T-helper 2 cell treated with Interferon-gamma antibody and Interleukin-4, amounts not matched to agents 5 μg/mL and 100 μg/mL, for 36 hours (primary cell): ENCODE measurements at places on chromosomes 1 and 21.

- DNase-seq: no peak
These were observed 2.4 kb downstream of the RCAN1 start for GRCh38 chr21:34612557-34612956.

DNA sequence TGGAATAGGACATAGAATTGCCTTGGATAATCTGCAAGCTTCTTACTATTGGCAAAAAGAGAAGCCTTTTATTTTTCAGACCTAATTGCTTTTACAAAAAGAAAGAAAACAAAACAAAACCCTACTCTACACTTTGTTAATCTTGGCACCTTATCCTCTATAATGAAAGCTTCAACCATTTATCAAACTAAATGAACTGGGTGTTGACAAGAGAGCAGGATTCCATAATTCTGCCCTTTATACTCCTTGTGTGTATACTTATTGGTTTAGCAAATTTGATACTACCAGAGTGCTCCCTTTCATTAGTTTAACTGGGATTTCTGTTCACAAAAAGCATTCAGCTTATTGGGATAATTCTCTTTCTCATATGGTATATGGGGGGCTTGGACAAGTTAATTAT is 3.0 kb upstream of the TMCC2 start:
- DNase-seq: no peak

GRCh38 chr1:119783354-119784185 is 14.9 kb upstream of the HMGCS2 start:
- no peak for DNase-seq

- DNase-seq: no peak
These were observed 46.0 kb downstream of the EXO1 start for GRCh38 chr1:241894016-241894415.

DNA sequence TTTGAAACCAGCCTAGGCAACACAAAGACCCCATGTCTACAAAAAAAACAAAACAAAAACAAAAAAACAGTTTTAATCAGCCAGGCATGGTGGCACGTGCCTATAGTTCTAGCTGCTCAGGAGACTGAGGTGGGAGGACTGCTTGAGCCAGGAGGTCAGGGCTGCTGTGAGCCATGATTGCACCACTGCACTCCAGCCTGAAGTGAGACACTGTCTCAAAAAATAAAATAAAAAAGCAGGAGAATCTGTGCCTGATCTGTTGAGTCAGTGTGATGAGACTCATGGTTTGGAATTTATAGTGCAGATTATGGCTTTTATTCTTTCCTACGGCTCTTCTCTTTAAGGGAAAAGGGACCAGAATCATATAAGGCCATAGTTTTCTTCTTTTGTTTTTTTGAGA is 16.5 kb downstream of the TRIT1 start:
- no peak for DNase-seq

GRCh38 chr1:43653339-43653738 is 3.4 kb downstream of the KDM4A start:
- peak; percentile 14 for DNase-seq

DNA sequence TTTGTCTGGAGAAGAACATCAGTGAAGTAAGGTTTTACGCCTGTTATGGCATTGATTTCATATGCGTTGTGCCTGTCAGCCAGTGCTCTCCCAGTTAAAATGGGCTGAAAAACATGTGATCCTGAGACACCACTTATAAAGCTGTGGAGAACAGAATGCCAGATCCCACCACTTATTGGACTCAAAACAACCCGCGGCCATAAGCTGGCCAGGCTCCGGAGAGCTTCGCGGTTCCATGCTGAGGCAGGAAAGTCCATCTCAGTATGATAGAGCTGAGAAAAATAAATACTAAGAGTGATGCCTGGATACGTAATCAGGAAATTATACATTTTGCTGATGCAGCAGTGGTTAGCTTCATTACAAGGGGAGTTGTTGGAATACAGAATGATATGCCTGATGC is 5.1 kb downstream of the APOBEC4 start:
- no peak for DNase-seq

DNA sequence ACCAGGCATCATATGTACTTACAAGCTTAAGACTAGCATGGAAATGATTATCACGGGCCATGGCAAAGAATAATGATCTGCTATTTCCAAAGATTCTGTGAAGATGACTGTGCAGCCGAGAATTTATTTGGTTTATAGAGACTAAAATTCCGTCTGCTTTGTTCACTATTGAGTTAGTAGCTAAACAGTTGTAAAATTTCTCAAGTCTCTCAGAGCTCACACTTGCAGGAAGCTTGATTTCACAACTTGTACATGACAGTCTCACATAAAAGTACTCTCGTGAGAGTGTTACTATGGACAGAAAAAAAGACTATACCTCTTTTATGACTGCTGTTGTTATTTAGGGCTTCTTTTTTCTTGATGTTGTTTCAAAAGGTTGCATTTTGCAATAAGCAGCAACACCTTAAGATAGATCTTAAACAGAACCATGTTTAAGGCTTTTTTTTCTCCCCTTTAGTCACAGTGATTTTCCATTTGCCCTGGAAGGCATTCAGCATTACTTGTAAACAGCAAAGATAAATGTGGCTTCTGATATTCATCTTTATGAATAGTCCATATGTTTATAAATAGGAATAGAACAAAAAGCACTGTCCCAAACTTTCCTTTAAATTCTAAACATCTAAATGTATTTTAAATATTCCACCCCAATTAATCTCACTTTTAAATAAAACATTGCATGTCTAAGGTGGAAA is 24.8 kb downstream of the ST6GALNAC5 start:
- DNase-seq: no peak

DNA sequence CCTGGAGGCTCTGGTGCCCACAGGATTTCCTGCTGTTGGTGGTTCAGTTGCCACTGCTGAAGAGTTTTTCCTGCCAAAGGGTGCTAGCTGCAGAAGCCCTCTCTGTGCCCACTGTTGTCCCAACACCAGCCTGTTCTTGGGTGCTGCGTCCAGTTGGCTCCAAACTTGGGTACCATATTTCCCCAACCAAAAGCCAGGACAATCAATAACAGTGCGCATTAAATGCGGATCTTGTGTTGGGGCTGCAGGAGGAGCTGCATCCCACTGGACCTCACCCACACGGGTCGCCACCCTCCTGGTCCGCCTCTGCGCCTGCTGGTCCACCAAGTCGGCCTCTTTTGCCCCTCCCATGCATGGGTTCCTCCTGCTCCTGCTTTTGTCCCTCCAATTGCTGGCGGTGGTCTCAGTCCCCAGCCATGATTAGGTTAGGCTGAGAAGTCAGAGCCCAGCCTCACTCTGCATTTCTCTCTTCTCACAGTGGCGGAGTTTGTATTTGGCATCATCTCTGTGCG is 9.8 kb downstream of the ABCG1 start:
- no peak for DNase-seq

- DNase-seq: no peak
These were observed 9.8 kb downstream of the NADK start for GRCh38 chr1:1768249-1768992.

DNA sequence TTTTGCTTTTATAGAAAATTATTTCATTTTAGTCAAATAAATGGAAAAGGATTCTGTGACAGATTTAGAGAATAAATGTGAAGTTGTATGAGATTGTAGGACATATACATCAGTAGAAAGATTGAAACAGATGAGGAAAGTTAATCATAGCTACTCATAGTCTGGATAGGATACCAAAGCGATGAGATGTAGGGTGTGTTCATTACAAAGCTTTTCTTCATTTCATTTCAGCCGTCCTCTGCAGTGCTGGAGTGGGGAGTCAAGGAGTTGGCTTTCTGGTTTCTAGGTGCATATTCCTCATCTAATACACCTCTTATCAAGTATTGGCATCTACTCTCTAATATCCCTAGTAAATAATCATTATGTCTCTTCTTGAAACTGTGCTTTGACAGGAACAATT is 149.5 kb upstream of the NEGR1 start:
- no peak for DNase-seq

DNA sequence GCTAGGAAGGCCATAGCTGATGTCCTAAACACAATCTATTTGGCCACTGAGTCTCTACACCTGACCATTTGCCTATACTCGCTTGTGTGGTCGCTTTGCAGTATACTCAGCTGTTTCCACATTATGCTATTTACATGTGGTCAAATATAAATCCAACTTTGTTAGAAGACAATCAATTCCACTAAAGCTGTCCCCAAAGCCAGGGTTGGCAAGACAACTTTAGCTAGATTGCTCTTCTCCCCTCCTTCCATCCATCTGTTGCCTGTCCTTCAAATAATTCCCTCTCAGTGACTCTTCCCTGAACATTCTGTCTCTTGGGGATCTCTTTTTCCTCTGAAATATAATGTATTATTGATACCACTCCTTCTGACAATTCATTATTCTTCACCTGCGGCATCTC is 30.1 kb downstream of the AVPR1B start:
- DNase-seq: no peak

DNA sequence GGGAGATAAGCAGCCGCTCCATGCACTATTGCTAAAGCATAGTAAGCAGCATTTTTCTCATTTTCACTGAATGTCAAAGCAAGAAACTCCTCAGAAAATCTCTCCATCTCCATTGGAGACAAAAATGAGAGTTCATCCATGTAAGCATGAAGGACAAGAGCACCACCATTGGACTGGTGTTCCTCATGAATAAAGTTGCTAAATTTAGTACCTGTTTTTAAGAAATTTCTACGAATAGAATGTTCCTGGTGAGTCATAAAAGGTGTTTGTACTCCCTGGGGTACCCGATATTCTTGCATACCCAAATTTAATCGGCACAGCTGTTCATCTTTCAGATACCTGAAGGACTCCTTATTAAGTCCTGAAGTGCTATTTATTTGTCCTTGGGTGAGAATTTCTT is 14.8 kb downstream of the RSBN1 start:
- no peak for DNase-seq

DNA sequence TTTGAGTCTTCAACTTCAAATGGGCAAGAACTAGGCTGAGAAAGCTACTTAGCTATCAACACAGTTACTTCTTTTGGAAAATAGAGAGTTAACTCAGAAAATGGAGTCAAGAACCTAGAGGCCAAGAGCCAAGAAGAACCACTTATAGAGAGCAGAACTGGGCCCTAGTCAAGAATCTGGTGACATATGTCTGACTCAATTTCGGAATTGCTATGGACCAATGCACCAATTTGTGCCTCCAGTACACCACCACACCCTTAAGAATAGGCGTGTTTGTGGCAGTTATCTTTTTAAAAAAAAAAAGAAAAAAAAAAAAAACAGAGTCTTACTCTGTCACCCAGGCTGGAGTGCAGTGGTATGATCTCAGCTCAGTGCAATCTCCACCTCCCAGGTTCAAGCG is 7.8 kb downstream of the S100A2 start:
- no peak for DNase-seq

DNA sequence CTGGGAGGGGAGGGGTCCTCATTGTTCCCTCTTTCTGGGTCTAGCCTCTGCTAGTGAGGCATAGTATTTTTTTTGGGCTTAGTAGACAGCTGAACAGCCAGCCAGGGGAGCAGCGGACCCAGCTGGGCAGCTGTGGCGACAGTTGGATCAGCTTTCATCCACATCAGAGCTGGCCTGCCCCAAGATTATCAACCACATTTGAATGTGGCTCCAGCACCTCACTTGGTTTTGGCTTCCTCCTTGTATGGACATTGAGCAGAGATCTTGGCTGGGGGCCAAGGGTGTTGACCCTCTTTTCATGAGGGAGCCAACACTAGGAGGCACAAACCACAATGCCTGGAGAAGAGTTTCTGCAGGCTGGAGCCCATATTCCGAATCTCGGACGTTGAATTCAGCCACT is 25.0 kb downstream of the WNT4 start:
- no peak for DNase-seq

- no peak for DNase-seq
These were observed 26.3 kb upstream of the RGS18 start for GRCh38 chr1:192131914-192132313.

- no peak for DNase-seq
These were observed 9.8 kb downstream of the MTARC1 start for GRCh38 chr1:220796530-220796929.

DNA sequence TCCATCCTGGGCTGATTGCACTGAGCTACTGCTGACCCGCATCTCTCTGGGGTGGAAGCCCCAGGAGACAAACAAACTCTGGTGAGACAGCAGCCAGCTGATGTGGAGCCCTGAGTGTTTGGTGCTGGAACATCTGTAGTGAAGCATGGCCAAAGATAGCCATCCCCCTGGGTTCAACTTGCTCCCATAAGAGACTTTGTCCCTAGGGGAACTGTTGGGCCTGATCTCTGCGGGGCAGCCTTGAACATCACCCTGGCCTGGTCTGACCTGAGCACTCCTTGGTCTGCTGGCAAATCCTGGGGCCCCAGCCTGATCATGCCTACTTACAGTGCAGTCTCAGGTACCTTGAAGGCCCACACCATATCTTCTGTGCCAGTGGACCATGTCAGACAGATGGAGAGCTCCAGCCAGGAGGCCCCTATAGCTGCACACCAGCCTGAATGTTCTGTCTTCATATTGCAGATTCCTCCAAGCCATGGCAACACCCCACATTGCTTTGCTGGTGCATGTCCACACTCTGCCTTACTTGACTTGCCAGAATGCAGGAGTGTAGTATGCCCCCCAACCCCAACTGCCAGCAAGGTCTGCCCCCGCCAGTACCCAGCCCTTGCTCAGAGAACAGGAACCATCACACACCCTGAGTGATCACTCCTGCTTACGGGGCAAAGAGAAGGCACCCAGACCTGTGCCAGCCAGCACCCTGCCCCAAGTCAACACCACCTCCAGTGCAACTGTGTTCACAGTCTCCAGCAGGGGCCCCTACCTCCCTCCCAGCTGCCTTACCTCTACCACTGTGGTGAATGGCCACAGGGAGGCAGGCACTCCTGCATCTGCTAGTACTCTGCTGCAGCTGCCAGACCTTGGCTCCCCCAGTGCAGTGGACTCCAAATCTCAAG is 690.5 kb upstream of the NR5A2 start:
- no peak for DNase-seq

GRCh38 chr1:29162476-29163138 is 19.1 kb downstream of the SRSF4 start:
- no peak for DNase-seq

DNA sequence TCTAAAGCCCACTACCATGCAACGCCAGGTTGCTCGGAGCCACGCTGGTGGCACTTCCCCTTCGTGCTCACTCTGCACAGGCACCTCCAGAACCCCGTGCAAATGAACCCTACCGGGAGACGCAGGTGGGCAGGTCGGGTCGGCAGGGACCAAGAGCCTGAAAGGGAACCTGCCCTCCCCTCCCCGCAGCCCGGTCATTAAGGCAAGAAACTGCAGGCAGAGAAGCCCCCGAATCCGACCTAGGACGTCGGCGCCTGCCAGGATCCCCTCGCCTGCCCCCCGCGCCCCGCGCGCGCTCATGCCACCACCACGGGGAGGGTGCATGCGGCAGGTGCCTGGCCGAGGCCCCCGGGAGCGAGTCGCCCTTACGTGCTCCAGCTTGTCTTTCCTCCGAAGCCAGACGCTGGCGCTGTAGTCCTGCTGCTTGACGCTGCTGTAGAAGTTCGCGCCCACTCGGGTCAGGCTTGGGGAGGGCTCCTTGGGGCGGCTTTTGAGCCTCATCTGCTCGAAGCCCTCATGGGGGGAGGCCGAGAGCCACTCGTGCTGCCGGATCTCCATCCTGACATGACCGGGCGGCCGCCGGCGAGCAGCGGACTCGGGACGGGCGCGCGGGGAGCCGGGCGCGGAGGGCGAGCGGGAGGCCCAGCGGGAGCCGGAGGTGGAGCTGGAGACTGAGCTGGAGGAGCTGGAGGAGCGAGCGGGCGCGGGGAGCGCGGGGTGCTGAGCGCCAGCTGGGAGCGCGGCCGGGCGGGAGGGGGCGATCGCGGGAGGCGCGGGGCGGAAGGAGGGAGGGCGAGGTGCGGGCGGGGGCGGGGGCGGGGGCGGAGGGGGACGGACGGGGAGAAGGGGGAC is 552 bp downstream of the PLD5 start:
- DNase-seq: no peak

GRCh38 chr1:20284046-20284445 is 6.6 kb upstream of the VWA5B1 start:
- no peak for DNase-seq

GRCh38 chr1:7295946-7296345 is 475.1 kb upstream of the VAMP3 start:
- DNase-seq: no peak
